ENCODE measurements at places on chromosomes 7 and 10. TPM values are rescaled to one million over a fixed set of nuclear protein-coding genes. Genes with fewer than 3 reads are reported as not detected.

The PTPRN2 gene
- total RNA-seq: 0.25 TPM

The SFTPD gene
- total RNA-seq: 1.1 TPM

The HGF gene
- 0.11 TPM for total RNA-seq

DNA sequence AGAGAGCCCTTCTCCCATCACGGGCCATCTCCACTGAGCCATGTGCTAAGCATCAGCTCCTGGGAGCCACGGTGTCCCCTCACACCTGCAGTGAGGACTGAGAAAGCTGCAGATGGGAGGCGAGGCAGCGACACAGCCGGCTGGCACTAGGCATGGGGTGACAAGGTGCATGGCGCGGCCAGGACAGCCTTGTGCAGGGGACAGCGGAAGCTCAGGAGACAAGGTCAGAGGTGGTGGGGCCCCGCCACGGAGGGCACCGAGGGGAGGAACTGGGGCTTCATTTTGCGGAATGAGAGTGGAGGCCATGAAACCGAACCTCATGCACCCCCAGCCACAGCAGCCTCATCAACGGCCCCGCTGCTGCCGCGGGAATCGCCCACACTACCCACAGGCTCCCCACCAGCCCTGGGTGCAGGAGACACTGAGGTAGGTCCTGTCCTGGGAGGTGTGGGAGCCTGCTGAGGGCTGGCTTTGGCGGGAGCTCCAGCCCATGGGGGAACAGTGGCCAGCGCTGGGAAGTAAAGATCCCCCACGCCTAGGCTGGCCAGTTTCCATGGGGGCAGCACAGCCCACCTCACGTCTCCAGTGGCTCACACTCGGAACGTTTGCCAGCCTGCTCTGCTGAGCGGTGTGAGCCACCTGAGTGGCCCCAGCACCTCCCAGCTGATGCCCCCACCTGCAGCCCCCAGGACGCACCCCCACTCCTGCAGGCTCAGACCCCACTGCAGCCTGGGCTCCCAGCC lies 71.2 kb upstream of the INSIG1 start:
- DNase-seq: no peak
- no peak overlapping the region for H3K27ac ChIP-seq
- H3K4me1 ChIP-seq: peaks cover 9% of the 10 kb centered on the region
- no peaks in the 10 kb centered on the region for H3K36me3 ChIP-seq
- H3K4me3 ChIP-seq: no peak overlapping the region

The LAMB4 gene
- total RNA-seq: not detected
